ENCODE measurements at places on chromosomes 2 and 18.

- no peak for DNase-seq
These were observed 203.6 kb downstream of the UBE2E3 start for GRCh38 chr2:181183878-181184542.

DNA sequence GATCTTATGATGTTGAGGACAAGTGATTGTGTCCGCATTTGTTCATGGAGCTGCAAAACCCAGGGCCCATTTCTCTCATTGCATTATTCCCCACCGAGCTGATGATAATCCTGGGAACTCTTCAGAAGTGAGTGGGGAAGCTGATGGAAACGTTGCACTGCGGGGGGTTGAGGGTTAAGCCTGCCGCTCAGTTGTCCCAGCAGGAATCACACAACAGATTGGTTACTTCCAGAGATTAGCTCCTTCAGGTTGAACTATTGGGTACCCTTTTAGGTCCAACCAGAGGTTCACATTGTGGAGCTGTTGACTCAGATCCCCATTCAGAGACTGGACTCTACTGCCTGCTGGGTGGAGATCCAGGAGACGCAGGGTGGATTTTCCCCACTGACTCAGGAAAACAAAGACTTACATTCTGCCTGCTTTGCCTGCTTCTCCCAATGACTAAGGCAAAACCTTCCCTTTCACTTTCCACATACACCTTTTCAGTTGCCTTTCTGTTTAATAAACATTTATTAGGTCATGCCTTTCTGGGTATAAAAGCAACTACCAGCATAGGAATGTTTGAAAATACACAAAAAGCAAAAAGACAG is 286.4 kb downstream of the TXNL1 start:
- no peak for DNase-seq

DNA sequence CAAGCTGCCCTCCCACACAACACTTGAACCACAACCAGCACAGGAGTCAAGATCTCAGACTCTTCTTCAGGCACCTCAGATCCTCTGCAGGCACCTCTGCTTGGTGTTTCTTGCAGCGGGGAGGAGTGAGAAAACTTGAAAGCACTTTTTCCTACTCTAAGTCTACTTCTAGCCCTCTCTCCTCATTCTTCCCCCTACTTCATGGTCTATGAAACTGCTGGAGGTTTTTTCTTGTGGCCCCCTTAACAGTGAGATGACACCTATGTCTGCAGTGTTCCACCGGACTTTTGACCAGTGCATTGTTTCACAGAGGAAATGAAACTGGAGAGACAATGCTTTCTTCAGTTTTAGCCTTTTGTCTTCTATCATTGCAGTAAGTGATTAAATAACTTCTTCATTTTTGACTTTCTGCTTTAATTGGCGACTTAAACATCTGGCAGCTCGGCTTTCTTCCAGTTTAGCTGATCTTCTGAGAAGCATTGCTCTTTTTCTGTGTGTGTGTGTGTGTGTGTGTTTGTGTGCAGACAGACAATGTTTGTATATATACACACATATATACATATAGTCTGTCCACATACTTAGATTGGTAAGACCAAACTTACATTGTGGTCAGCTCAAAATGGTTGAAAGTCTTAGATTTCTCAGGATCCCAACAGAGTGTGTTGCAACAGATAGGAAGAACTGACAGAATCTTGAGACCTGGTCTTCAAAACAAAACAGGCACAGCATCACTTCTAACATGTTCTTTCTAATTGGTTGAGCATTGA is 1474.0 kb upstream of the TMEFF2 start:
- no peak for DNase-seq

DNA sequence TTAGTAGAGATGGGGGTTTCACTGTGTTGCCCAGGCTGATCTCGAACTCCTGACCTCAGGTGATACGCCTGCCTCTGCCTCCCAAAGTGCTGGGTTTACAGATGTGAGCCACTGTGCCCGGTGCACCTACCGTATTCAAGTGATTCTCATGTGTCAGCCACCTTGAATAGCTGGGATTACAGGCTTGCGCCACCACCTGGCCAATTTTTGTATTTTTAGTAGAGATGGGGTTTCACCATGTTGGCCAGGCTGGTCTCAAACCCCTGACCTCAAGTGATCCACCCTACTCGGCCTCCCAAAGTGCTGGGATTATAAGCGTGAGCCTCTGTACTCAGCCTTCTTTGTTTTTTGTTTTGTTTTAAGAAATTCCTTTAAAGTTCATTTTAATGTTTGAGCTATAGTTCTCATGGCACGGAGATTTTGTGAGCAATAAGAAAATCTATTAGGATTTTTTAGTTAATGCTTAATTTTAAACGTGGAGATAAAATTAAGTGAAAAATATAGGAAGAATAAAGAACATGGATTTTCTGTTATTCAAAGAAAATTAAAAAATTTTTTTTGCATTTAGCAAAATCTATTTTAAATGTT is 242.6 kb downstream of the PHLPP1 start:
- peak; percentile 27 for DNase-seq

GRCh38 chr2:69509011-69509749 is 71.9 kb upstream of the NFU1 start:
- DNase-seq: peak; percentile 25

DNA sequence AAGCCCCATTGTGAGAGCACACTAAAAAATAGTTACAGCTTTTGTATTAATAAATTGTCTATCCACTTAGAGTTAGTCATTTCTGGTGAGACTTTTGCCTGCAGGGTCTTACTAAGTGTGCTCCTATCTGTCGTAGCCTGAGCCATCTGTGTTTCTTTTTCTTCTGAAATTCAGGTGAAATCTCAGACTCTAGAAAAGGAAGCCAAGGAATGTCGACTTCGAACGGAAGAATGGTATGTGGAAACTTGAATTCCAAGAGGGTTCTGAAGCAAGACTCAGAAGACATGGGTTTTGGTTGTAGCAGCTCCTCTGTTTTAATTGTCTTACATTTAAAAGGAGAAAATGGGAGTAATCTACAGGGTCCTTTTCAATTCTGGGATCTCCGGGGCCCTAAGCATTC is 70.0 kb upstream of the STON1 start:
- DNase-seq: no peak

- DNase-seq: no peak
These were observed 82.0 kb downstream of the ZNF516 start for GRCh38 chr18:76412818-76413565.

GRCh38 chr18:23479829-23480505 is 23.3 kb upstream of the RMC1 start:
- no peak for DNase-seq

- DNase-seq: no peak
These were observed 14.5 kb downstream of the PDCD1 start for GRCh38 chr2:241844066-241844728.

DNA sequence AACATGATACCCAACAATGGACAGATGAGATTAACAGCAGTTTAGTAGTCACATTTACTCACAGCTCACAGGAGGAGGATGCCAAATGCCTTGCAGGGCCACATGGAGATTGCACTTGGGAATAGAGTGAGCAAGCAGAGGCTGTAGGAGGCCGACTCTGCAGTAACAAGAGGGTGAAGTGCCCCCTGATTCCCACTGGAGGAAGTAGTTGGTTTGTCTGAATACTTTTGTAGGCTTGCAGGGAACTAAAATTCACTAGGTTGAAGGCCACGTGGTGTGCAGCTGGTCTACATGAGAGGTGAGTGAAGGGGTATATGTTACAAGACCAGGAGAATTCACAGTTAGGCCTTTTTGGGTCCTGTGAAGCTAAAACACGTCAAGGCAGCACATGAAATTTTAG is 419.3 kb upstream of the TNP1 start:
- DNase-seq: no peak

GRCh38 chr2:84991404-84992160 is 20.6 kb downstream of the KCMF1 start:
- no peak for DNase-seq

Data from NCI-H1105 treated with DMSO at 0.1 percent for 48 hours (cell line).